ENCODE measurements at places on chromosomes 12 and 14. TPM values are rescaled to one million over a fixed set of nuclear protein-coding genes. Genes with fewer than 3 reads are reported as not detected.
A peak's percentile ranks its signal among the peaks of the same experiment; 100 is the strongest.

DNA sequence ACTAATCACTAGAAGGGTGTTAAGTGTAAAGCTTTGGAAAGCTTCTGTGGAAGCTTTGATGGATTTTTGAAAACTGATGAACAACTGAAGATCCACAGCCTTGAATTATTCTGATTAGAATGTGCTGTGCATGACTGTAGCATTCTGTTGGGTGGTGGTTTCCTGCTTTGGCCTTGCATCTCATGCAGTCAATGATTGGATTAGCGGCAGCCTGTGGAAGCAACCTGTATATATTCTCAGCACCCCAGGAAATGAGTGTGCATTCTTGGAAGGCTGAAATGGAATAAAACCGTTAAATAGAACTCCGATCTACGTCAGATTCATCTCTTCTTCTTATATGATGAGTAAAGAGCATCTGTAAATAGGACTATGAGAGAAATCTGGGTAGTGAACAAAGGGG, 120.2 kb downstream of the SLC16A7 start:
- no peaks in the 10 kb centered on the region for H3K36me3 ChIP-seq
- DNase-seq = no peak
- no peak overlapping the region for H3K4me3 ChIP-seq
- H3K4me1 ChIP-seq = no peaks in the 10 kb centered on the region
- H3K27me3 ChIP-seq = no peaks in the 10 kb centered on the region

Gene IL22
- not detected for total RNA-seq

DNA sequence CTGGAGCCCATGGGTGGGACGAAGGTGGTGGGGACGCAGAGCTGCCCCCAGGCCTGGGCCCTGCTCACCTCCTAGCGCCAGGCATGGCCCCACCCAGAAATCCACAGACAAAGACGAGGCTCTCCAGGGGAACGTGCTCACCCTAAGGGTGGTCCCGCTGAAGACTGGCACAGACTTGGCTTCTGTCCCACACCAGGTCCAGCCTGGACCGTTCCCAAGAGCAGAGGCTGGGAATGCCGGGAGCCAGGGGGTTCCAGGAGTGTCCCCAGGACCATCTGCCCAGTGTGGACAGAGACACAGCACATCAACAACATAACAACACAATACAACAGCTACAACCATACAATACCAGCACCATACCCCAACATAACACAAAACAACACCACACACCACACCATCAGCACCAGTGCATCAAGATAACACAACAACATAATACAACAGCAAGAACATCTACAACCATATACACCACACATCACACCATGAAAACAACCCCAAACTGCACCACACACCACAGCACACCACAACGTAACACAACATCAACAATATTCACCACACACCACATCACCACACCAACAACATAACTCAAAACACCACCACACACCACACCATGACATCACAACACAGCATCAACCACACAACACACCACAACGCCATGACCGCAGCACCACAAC, 329.6 kb downstream of the ADGRD1 start:
- no peak overlapping the region for H3K4me3 ChIP-seq
- H3K4me1 ChIP-seq = no peaks in the 10 kb centered on the region
- no peak for DNase-seq
- no peaks in the 10 kb centered on the region for H3K36me3 ChIP-seq
- no peaks in the 10 kb centered on the region for H3K27me3 ChIP-seq

Gene GALNT6
- 10.7 TPM for total RNA-seq

DNA sequence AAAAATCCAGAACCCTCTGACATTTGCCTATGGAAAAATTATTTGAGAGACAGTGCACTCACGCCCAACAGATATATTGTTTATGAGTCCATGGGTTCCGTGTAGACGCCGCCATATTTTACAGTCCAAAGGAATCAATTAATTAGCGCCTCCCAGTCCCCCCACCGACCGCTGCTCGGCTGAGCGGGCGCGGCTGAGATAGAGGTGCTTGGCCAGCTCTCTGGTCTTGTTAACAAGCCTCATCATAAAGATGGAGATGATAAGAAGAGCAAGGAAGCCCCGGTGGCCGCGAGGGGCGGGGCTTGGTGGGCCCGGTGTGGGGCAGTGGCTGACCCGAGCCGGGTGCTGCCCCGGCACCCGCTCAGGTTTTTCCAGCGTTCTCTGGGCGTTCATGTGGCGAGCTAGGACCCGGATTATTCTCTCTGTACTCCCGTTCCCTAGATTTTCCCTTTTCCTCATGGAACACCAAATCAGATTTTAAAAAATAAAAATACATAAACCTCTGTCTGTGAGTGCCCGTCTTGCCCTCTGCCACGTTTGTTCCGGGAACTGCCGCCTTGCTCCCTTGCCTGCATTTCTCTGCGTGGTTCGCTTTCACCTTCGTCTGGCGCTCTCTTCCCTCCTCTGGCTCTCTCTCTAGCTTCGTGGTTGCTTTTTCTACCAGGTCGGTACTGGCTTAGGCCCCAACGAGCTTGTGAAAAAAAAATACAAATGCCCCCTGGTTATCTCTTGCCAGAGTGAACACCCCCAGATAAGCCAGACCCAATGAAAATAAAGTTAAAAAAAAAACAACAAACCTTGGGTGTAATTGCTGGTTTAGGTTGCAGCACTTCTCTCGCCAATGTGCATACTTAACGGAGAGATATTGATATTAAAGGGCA, 9.0 kb downstream of the HOXC12 start:
- DNase-seq = peak; percentile 56
- H3K4me3 ChIP-seq = no peak overlapping the region
- H3K36me3 ChIP-seq = no peaks in the 10 kb centered on the region
- peaks cover 4% of the 10 kb centered on the region for H3K4me1 ChIP-seq
- peaks cover 99% of the 10 kb centered on the region for H3K27me3 ChIP-seq

Gene NTN4
- total RNA-seq = 1.3 TPM

Gene SPTB
- 2.7 TPM for total RNA-seq

Gene ZBTB25
- 11.5 TPM for total RNA-seq

- H3K4me3 ChIP-seq = no peak overlapping the region
- no peaks in the 10 kb centered on the region for H3K36me3 ChIP-seq
- H3K4me1 ChIP-seq = no peaks in the 10 kb centered on the region
- H3K27ac ChIP-seq = no peak overlapping the region
- H3K27me3 ChIP-seq = no peaks in the 10 kb centered on the region
These were observed 7.6 kb upstream of the LRTM2 start for GRCh38 chr12:1812650-1813302.

DNA sequence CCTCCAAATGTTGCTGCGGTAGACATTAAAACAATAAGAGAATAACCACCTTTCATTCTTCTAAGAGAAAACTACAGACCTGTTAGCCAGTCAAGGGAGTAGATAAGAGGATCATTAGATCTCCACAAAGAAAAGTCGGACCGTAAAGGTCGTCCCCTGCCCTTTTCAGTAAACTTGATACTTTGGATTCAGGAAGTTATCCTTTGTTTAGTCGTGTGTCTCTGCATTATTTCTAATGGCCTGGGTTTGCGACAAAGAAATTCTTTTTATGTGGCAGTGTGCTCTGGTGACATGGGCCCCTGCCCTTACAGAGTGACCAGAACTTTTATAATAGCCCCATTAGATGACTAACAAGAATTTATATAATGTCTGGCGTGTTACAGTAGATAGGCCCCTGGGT, 44.6 kb upstream of the EVL start:
- DNase-seq = no peak
- no peak overlapping the region for H3K4me3 ChIP-seq
- H3K4me1 ChIP-seq = peaks cover 4% of the 10 kb centered on the region
- no peak overlapping the region for H3K27ac ChIP-seq

Gene SPX
- 0.29 TPM for total RNA-seq

DNA sequence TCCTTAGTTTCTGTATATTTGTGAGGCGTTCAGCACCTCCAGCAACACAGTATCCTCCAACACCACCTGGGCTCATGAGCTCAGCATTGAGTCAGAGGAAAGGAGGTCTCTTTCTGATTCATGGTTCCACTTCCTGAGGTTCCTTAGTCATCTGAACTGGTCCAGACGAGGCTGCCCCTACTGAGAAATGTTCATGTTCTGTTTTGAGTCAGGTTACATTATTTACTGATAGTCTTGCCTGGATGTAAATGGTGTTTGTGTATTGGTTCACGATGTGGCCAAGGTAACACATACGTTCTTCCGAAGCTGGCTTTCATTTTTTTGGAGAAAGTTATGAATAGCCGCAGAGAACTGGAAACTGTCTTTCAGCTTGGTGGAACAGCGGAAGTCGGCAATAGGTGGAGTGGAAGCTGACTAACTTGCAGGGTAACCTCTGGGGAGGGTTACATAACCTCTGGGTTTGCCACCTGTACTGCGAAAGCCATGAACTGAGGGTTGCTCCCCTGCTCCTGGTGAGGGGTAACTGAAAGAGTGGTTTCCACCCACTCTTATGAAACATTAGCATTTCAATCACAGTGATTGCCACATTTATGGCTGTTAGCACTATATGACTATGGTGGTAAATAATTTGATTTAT, 42.2 kb upstream of the MANSC4 start:
- H3K27me3 ChIP-seq = no peaks in the 10 kb centered on the region
- no peak overlapping the region for H3K4me3 ChIP-seq
- H3K27ac ChIP-seq = no peak overlapping the region
- H3K4me1 ChIP-seq = no peaks in the 10 kb centered on the region
- no peaks in the 10 kb centered on the region for H3K36me3 ChIP-seq
- DNase-seq = no peak

- no peaks in the 10 kb centered on the region for H3K27me3 ChIP-seq
- no peak for DNase-seq
- H3K4me3 ChIP-seq = no peak overlapping the region
- H3K27ac ChIP-seq = no peak overlapping the region
- 0 out of 2 replicates have a peak, but pooled peaks cover 3% of the 10 kb centered on the region for H3K36me3 ChIP-seq
These were observed 270.8 kb upstream of the RGS6 start for GRCh38 chr14:71661441-71661840.

DNA sequence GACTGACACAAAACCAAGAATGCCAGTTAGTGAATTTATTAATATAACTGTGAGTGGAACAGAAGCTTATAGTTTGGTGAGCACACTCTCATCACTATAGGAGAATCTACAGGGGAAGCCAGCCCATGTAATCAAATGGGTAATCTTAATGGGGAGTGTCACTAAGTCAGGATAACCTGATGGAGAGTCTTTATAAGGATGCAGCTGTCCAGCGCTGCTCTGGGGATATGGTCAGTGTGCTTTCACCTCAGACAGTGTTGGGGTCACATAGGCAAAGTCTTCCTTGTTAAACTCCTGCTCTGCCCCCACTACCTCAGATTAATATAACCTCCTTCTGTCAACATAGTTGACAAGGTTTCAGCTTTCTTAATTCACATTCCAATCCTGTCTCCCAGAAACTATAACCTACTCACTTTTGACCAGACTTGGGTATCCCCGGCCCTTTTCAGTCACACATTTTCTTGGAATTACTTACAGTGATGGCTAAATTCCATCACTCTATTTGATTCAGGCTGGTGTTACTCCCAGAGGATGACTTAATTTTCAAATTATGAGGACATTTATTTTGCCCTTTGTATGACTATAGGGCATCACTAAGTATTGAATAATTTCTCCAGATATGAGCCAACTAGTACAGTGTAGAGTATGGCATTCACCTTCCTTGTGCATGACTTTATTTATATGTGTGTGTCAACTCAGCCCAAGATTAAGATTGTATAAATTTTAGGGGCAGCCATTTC, 13.2 kb downstream of the STK38L start:
- H3K4me3 ChIP-seq = no peak overlapping the region
- no peak overlapping the region for H3K27ac ChIP-seq
- H3K36me3 ChIP-seq = no peaks in the 10 kb centered on the region

GRCh38 chr12:16062611-16063010, 151.5 kb downstream of the DERA start:
- no peak overlapping the region for H3K4me3 ChIP-seq
- DNase-seq = no peak
- H3K36me3 ChIP-seq = no peaks in the 10 kb centered on the region
- no peaks in the 10 kb centered on the region for H3K27me3 ChIP-seq

- no peak for DNase-seq
- no peak overlapping the region for H3K27ac ChIP-seq
- no peaks in the 10 kb centered on the region for H3K4me1 ChIP-seq
- no peaks in the 10 kb centered on the region for H3K36me3 ChIP-seq
- 0 out of 2 replicates have a peak, but pooled peaks cover 4% of the 10 kb centered on the region for H3K27me3 ChIP-seq
These were observed 201.3 kb upstream of the RBM19 start for GRCh38 chr12:114167431-114167830.

GRCh38 chr12:6909421-6910145, 4.8 kb upstream of the ENO2 start:
- H3K27ac ChIP-seq = no peak overlapping the region
- H3K4me1 ChIP-seq = peaks cover 8% of the 10 kb centered on the region
- no peak for DNase-seq
- no peak overlapping the region for H3K4me3 ChIP-seq
- no peaks in the 10 kb centered on the region for H3K27me3 ChIP-seq
- no peaks in the 10 kb centered on the region for H3K36me3 ChIP-seq

- no peak for DNase-seq
- H3K4me1 ChIP-seq = no peaks in the 10 kb centered on the region
- no peak overlapping the region for H3K4me3 ChIP-seq
- peaks cover 3% of the 10 kb centered on the region for H3K36me3 ChIP-seq
- H3K27ac ChIP-seq = no peak overlapping the region
These were observed 15.0 kb downstream of the MDM1 start for GRCh38 chr12:68317047-68317667.

GRCh38 chr14:68879321-68879781, 86.5 kb upstream of the ZFP36L1 start:
- H3K36me3 ChIP-seq = peaks cover 86% of the 10 kb centered on the region
- DNase-seq = no peak
- H3K27me3 ChIP-seq = no peaks in the 10 kb centered on the region
- no peak overlapping the region for H3K27ac ChIP-seq

DNA sequence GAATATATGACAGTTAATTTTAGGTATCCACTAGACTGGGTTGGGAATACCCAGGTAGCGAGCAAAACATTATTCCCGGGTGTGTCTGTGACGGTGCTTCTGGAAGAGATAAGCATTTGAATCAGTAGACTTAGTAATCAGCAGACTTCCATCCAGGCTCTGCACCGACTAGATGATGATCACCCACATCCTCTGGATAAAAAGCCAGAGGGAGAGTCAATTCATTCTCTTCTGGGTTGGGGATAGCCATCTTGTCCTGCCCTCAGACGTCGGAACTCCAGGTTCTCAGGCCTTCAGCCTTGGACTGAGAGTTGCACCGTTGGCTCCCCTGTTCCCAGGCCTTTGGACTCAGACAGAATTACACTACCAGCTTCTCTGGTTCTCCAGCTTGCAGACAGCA, 168.0 kb downstream of the PHLDA1 start:
- DNase-seq = no peak
- no peak overlapping the region for H3K27ac ChIP-seq
- H3K4me3 ChIP-seq = no peak overlapping the region
- no peaks in the 10 kb centered on the region for H3K4me1 ChIP-seq
- no peaks in the 10 kb centered on the region for H3K36me3 ChIP-seq

- no peaks in the 10 kb centered on the region for H3K27me3 ChIP-seq
- no peaks in the 10 kb centered on the region for H3K4me1 ChIP-seq
These were observed 46.6 kb downstream of the USP15 start for GRCh38 chr12:62306569-62307530.

Measured in H1 (cell line).